ENCODE measurements at places on chromosomes 6 and 20.

GRCh38 chr6:159084493-159085091 is 39.8 kb upstream of the TAGAP start:
- DNase-seq = no peak

GRCh38 chr6:1470040-1470439 is 80.7 kb downstream of the FOXF2 start:
- no peak for DNase-seq

DNA sequence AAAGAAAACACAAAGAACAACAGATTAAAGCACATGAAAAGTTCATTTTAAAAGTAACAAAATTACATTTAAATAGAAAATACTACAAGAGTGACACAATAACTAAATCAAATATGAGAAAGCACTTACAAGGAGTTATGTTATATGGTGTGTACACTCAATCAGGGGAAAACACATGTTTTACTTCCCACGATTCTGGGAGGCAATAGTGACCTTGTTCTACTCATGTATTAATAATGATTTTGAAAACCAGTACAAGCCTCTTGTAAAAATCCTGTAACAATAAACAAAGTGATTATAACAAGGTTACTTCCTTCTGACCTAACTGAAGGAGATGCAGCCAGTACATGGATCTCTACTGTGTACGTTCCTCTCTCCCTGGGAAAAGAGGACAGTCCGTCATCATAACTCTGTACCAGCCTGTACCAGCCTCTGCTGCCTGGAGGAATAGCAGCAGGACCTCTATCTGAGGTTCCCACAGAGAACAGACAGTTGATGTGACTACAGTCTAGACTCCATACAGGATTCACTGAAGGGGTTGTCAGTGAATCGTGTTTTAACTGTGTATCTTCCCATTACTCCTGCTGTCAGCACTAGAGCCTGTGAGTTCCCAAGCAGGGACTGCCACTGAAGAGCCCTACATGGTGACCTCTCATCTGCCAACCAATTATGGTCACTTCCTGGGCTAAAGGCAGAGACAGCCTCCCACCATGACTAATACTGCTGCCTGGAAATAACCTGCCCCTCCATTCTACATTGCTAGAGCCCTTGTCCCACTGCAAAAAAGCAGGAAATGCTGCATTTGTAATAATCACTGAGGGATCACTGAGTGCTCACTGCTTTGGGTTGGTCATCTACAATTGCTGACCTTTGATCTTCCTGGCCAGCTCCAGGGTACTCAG is 149.7 kb downstream of the KIF16B start:
- no peak for DNase-seq

DNA sequence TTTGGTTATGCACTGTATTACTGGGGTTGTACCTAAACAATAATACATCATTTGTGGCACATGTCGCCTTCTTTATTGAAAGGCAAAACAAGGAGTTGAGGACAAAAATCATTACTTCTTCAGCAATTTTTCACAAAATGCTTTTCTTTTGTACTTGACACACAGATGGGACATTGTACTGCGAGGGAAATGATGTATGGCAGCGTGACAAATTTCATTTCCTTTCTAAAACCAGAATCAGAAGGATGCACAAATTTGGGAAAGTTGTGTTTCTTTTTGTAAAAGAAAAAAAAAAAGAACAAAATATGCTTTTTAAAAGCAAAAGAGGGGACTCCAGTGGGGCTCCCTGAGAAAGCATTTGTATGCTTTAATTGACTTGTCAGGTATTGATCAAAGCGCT is 394.0 kb upstream of the SLC35B3 start:
- no peak for DNase-seq

DNA sequence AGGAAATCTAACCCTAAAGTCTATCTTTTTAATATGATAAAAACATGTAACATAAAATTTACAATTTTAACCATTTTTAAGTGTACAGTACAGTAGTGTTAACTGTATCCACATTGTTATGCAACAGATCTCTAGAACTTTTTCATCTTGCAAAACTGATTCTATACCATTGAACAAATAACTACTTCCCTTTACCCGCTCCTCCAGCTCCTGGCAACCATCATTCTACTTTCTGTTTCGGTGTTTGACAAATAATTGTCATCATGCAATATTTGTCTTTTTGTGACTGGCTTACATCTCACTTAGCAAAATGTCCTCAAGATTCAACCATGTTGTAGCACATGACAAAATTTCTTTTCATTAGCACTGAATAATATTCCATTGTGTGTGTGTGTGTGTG is 203.2 kb downstream of the SIM1 start:
- no peak for DNase-seq

- no peak for DNase-seq
Measured at GRCh38 chr6:158311193-158311592, 1.1 kb upstream of the TULP4 start.

DNA sequence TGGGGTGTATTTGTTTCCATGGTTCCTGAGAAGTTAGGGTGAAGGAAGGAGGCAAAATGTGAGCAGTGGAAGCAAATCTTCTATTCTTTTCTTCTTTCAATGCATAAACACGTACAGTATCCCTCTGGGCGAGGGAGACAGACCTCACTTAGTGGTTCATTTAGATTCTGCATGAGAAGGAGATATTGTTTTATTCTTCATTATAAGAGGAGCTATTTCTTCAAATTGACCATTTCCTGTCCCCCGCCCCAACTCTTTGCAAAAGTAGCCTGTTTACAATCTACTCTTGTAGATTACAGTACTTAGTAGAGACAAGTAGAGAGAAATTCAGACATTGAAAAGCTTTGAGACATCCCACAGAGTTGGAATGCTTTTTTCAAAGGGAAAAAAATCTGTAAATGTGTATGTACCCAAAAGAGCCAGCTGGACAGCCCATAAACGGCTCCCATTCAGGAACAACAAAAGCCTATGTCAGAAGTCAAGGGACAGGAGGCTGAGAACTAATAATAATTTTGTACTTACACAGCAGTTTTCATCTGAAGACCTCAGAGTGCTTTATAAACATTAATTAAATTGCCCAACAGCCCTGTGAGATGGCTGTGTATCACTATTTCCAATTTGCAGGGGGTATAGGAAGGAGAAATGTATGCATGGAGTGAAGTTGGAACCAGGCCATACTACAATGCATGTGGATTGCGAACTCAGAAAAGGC is 23.9 kb downstream of the CD83 start:
- no peak for DNase-seq

DNA sequence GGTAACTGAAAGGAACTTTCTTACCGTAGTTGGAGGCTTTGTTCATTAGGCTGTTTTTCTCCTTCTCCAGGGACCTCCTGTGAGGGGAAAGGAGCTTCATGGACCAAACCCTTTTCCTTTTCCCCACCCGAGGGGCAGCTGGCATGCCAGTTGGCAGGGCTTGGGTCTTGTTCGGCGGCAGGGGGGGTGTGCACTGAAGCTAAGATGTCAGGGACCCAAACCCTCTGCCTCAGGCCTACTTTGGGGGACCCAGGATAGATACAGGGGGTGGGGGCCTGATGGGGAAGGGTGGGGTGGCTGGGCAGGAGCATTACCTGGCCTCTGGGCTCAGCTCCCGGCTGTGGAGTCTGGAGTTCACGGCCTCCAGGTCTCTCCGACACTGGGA is 14.9 kb downstream of the CCDC167 start:
- no peak for DNase-seq

- DNase-seq = no peak
Measured at GRCh38 chr6:139423971-139424667, 49.7 kb upstream of the CITED2 start.

- DNase-seq = no peak
Measured at GRCh38 chr6:32082478-32082877, 26.7 kb downstream of the TNXB start.

- no peak for DNase-seq
Measured at GRCh38 chr6:8195040-8195713, 92.8 kb upstream of the EEF1E1 start.

DNA sequence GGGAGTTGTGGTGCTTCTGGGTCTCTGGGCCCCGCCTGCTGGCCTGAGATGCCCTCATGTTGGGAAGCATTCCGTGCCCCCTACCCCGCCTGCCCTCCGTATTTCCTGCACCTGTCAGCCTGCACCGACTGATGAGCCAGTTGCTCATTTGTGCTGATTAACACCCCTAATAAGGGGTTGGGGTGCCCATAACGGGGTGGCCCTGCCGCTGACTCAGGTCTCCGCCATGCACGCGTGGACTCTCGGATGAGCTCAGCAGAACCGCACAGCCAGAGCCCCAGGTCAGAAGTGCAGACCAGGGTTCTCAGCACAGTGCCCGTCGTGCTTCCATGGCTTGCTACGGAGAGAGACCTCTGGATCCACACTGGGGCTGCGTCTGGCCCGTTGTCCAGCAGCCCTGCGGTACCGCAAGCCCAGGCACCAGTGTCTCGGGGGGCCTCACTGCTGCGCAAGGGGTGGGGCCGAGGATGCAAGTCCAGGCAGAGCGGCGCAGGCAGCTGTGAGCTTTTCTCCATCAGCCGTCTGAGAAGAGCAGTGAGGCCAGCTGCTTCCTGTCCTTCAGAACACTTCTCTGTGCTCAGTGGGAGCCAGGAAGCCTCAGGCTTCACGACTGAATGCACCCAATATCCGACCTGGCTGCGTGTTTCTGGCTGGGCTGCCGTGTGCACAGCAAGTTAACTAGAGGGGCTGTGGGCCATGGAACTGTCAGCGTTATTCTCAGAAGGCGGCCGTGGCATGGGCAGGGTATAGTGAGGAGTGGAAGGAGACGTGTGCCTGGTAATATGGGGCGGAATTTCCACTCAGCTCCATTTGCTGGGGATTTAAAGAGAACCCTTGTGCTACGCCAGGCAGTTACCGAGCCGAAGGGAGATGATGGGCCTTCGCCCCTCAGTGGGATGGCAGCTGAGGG is 18.6 kb downstream of the MTG2 start:
- no peak for DNase-seq

DNA sequence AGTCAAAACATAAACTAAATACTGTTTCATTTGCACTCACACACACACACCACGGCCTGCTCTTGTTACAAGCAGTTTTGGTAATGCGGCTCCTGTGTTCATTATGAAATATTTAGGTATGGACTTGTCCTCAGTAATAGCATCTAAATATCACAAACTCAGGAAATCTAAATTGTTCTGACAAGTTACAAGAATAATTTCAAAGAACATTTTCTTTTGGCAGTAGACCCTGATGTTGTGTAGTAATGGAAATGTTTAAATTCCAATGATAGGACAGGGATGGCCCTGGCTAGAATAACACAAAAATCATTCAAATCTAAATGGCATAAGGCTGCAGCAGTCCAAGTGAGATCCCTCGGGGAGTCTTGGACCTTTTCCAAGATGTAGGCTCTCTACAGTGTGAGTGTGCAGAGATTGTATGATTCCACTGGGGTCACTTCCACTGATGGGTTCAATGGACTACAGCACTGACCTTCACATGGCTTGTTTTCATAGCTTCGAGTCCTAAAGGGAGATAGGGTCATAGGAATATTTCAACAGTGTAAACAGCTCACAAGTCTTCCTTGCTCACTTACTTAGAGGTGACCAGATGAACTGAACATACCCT is 210.6 kb upstream of the PLCB4 start:
- DNase-seq = no peak

- DNase-seq = no peak
Measured at GRCh38 chr20:48557380-48557779, 270.4 kb downstream of the PREX1 start.

GRCh38 chr6:79810871-79811270 is 136.5 kb downstream of the ELOVL4 start:
- DNase-seq = no peak

- no peak for DNase-seq
Measured at GRCh38 chr6:25537349-25538018, 114.5 kb upstream of the SCGN start.

DNA sequence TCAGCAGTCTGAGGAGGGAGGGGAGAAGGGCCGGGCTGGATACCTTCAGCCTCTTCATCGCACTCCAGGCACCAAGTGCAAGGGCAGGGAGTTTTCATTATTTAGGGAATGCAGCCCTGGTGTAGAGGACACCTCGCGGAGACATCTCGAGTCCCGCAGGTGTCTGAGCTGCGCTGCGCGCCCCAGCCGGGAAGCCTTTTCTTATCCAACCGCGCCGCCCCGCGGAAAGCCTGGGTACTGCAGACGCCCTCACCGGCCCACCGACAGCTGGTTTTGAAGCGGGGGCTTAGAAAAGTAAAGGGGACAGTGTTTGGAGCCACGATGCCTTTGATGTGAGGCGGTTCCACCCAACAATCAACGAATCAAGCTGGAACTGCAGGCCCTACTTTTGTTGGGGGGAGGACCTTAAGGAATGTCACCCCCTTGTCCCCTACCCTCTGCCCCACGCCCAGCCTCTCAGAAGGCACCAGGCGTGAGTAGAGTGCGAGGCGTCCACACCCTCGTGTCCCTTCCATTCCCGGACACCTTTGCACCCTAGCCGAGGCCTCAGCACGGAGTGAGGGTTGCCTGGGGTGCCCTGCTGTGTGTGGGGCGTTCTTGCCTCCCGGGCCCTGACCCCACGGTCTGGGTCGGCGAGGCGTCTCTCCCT is 8.6 kb downstream of the NKX2-2 start:
- DNase-seq = peak; percentile 57

DNA sequence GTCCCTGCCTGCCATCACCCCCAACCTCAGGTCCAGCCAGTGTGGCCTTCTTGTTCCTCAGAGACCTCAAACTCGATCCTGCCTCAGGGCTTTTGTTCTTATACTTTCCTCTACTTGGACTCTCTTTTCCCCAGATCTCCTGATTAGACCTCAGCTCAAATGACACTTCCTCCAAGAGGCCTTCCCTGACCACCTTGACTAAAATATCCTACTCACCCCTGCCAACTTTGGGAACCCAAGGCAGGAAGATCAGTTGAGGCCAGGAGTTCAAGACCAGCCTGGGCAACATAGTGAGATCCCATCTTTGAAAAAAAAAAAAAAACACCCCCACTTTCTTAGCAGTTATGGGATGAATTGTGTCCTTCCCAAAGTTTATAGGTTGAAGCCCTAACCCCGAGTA is 73.5 kb downstream of the CHMP4B start:
- no peak for DNase-seq

DNA sequence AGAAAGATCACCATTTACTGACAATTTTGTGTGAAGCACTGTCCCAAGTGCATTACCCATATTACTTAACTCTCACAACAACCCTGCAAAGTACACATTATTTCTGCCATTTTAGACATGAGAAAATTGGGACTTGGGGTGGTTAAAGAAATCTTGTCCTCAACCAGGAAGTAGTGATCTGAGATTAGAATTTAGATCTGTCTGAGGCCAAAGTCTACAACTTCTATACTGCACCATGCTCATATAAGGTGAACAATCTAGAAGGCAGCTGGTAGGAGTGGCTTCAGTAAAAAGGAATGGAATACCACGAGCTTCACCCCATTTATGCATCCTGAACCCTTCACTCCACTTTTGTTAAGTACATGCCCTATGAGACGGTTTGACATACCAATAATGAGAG is 87.6 kb downstream of the QRSL1 start:
- DNase-seq = no peak

DNA sequence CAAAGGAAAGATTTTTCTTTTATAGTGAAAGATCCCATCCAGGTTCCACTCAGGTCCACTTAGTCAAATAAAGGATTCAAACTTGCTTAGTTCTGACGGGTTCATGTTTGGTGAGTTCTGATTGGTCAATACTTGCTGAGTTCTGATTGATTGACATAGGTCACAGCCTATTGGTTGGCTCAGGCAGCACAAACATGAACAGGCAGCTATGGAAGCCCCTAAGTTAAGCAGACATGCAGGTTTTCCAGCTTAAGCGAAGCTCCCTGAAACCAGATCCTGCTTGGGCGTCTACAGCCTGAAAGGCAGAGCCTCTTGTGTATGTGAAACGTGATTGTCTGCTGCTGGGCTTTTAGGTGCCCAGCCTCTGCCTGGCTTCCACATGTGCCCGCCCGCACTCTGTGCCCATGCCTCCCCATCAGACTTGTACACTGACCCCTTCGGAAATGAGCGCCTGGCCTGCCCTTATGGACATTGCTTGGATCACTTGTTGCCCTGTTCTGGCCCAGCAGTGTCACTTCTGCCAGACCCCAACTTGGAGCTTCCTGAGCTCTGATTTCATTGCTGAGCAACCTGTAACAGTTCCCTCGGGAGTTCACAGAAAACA is 45.4 kb upstream of the ECI2 start:
- no peak for DNase-seq
